ENCODE measurements at places on chromosomes 6 and 20.

- no peak for DNase-seq
Observed at GRCh38 chr20:63121749-63122405, 94.1 kb downstream of the YTHDF1 start.

GRCh38 chr20:54019127-54019526 lies 51.3 kb downstream of the BCAS1 start:
- no peak for DNase-seq

DNA sequence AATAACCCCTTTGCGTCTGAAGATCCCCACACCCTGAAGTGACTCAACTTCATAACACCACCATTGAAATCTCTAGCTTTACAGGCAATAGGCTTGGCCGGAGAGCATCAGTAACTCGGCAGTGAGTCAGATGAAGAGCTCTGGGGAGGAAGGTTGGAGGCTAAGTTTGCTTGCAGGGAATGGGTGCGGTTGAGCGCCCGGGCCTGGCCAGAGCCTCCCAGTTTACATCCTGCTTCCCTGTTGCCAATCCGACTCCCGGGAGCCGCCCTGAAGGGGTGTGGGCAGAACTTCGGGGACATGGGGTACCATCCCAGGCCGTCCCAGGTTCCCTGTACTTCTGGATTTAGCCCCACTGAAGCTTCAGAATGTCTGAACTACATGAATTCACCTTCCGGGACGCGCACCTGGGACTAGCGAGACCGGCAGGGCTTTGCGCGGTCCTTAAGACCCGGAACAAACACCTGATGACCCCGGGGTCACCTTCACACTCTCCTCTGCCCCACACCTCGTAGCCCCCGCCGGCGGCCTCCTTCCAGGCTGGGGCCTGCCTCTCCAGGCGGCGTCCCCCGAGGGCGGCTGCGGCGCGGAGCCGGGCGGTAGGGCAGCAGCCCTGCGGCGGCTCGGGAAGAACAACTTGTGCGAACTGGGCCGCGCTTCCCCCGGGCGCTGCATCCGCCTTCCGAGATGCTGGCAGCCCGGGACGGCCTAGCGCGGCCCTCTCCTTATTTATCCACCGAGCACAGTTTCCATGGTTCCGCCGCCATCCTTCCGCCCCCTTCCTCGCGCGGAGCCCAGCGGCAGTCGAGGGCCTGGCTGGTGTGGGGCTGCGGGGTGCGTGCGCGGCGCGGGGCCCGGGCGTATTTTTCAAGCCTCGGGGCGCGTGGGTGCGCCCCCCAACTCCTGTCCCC lies 56.6 kb upstream of the RREB1 start:
- peak; percentile 38 for DNase-seq

- no peak for DNase-seq
Observed at GRCh38 chr6:48255094-48255493, 144.1 kb upstream of the PTCHD4 start.

DNA sequence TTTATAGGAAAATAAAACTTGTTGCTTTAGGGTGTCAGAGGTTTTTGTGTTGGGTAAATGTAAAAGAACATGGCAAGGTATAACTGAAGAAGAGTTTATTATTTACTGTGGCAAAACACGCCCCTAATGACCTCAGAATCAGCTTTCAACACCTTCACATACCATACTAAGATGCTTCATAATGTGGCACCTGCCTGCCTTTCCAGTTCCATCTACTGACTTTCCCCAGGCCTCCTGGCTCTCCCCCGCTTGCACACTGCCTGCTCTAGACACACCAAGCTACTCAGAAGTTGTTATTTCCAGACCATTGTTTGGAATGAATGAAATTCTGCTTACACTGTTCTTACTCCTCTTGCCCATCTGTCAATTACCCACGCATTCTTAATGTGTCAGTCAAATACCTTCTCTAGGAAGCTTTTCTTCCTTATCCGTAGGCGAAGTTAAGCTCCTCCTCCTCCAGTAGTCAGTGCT lies 1.8 kb downstream of the TIAM2 start:
- no peak for DNase-seq

DNA sequence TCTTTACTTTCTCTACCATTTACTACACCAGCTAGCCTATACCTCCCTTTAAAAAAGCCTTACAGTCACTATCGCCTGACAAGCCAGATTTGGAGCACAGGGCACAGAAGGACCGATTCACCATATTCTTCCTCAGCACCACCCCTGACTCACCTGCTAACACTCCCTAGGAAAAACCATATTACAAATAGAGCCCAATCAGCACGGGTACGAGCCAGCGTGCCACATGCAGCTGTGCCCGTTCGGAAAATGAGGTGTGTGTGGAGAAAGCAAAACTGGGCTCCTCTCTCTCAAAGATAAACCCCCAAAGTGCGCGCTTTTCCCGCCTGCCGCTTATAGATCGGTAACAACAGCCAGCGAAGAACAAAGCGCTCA lies 1.2 kb downstream of the SYNCRIP start:
- DNase-seq, result no peak

GRCh38 chr20:8443464-8444072 lies 311.5 kb downstream of the PLCB1 start:
- no peak for DNase-seq

- peak; percentile 81 for DNase-seq
Observed at GRCh38 chr6:27687154-27688013, 214.5 kb upstream of the ZNF184 start.

DNA sequence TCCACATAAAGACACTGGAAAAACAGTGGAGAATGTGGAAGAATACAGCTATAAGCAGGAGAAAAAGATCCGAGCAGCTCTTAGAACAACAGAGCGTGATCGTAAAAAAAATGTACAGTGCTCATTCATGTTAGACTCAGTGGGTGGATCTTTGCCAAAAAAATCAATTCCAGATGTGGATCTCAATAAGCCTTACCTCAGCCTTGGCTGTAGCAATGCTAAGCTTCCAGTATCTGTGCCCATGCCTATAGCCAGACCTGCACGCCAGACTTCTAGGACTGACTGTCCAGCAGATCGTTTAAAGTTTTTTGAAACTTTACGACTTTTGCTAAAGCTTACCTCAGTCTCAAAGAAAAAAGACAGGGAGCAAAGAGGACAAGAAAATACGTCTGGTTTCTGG lies 57.1 kb downstream of the MAP3K4 start:
- DNase-seq, result no peak

- no peak for DNase-seq
Observed at GRCh38 chr20:62696989-62697388, 11.6 kb upstream of the NTSR1 start.

- DNase-seq, result peak; percentile 24
Observed at GRCh38 chr6:138527411-138528088, 28.3 kb upstream of the NHSL1 start.

DNA sequence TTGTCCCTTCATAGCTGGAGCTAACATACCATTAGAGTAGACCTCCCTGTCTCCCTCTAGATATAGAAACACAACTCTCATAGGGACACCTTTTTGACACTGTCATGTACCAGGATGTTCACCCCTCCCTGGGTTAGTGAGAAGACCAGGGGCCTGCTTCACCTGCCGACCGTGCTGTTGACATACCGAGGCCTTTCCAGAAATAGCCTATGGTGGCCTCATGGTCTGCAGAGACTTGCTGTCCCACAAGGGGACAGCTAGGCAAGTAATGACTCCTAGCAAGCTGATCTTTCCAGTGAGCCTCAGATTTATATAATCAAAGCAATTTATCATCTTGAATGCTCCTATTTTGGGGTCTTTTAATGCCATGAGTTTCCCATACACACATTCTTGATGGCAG lies 15.0 kb downstream of the ZDHHC14 start:
- no peak for DNase-seq

DNA sequence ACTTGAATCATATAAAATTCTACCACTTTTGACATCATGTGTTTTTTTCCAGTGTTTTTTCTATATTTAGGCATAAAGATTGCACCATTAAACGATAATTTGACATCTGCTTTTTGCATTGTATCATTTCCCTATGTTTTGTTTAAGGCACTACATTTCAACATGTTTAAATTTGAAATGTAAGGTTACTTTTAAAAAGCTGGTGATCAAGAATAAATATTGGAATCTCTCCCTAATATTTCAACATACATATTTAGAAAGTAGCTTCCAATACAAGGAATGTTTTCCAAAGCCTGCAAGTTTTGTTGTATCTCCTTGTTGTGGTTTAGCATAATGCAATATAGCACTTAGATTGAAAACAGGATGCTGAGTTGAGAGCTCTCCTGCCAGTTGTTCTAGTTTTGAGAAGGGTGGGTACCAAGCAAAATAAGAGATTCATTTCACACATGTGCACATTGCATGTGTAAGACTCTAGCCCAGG lies 76.5 kb downstream of the SYNJ2 start:
- DNase-seq, result no peak

DNA sequence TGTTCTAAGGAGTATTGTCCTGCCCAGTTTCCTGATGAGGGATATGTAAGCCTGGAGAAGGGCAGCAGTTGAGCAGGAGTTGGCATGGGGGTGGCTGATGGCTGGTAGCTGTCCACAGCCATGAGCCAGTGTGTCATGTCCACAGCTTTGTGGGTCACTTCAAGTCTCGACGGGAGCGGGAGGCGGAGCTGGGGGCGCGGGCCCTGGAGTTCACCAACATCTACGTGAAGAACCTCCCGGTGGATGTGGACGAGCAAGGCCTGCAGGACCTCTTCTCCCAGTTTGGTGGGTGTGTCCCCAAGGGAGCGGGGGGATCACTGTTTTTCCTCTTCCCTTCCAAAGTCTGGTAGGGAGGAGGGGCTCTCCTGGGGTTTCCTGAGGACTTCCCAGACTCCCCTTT lies 8.9 kb downstream of the PABPC1L start:
- no peak for DNase-seq

- DNase-seq, result no peak
Observed at GRCh38 chr20:59684685-59685242, 80.4 kb downstream of the PHACTR3 start.

DNA sequence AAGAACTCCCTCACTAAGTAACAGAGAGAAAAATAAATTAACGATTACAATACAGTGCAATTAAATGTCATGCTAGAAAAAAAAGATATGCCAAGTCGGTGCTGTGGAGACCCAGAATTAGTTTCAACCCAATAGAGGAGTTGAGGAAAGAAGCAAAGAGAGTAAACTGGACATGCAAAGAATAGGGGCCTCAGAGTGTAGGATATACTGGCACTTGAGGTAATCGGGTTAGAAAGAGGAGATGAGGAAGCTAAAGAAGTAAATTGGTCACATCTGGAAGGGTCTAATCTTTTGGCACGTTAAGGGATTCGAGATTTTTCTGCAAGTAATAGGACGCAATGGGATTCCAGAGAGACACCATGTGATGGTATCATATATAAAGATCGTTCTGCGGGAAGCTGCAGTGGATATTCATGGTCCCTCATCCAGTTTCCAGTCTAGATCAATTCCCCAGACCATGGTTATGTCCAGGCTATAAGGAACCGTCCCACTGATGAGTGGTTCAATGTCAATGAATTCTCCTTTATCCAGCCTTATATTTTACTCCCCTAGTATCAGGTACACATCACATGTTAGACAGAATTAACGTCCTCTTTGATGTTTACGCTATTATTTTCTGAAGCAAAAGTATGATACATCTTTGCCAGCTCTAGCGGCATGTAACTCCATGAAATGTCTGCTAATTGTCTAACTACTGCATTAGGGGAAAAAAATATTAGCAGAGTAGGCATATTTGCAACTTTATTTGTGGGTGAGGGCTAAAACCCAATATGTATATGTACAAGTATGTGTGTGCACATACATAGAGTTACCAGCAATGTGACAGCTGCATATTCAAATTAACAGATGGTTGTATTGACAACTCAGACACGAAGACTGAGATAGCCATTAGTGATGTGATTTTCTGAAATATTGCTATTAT lies 1.1 kb upstream of the TBC1D32 start:
- DNase-seq, result no peak

DNA sequence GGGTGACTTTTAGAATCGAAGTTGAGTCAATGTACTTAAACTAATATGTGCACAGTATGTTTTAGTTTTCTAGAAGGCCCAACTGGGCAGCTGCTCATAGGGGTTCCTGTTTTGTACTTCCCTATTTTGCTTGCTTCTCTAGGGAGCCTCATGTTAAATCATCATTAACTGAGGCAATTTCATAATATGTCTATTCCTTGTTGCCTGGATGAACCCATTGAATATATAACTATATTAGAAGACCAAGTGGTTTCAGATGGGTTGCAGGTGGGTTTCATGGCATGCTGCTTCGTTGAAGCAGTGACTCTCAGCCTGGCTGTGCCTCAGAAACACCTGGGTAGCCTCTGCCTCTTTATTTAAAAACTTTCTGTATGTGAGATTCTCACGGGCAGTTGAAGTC lies 22.2 kb downstream of the CARMIL1 start:
- no peak for DNase-seq

DNA sequence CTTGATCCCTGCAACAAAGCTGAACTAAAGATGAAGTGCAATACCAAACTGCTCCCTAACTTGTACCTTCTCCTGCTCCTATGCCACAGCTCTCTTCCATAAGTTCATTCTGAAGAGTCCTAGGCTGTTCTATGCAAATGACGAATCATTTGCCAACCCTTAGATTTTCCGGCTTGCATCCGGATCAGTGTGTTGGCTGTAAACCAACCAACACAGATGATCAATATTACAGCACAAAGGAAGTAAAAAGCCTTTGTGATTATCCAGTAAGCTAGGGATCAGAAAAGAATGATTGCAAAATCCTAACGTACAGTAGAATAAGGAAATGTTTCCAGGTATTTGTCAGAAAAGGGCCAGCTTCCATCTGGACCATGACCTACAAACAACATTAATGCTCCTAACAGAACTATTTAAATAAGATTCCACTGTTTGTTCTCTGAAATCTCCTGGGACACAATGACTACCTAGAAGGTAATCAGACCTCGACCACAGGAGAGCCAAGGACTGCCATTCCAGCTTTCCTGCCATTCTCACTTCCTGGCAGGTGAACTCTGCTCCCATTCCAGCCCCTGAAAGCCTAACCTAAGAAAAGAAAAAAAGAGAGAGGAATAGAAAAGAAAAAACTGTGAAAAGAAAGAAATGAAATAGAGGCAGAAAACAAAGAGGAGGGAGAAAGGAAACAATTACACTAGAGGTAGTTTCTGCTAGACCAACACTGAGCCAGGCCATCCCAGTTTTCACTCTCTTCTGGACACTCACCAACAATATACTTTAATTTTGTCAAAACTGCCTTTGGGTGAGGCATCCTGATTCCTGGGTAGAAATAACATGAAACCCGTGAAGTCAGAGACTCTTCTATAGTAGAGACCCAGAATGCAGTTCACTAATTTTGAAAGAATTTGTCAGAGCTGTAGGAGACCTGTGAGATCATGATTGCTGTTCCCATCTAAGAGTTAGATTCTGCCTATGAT lies 19.7 kb downstream of the GMDS start:
- DNase-seq, result no peak

DNA sequence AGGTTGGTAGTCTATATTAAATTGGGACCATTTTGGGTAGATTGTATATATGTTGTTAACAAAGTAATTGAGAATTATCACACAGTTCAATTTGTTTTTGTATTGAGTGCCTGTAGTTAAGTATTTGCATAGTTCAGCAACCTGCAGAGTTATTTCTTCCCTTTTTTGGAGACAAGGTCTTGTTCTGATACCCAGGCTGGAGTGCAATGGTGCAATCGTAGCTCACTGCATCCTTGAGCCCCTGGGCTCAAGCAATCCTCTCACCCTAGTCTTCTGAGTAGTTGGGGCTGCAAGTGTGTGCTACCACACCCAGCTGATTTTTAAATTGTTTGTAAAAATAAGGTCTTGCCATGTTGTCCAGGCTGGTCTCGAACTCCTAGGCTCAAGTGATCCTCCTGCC lies 250.5 kb downstream of the UTRN start:
- no peak for DNase-seq
